ENCODE measurements at places on chromosomes 16 and 17. TPM values are rescaled to one million over a fixed set of nuclear protein-coding genes. Genes with fewer than 3 reads are reported as not detected.

DNA sequence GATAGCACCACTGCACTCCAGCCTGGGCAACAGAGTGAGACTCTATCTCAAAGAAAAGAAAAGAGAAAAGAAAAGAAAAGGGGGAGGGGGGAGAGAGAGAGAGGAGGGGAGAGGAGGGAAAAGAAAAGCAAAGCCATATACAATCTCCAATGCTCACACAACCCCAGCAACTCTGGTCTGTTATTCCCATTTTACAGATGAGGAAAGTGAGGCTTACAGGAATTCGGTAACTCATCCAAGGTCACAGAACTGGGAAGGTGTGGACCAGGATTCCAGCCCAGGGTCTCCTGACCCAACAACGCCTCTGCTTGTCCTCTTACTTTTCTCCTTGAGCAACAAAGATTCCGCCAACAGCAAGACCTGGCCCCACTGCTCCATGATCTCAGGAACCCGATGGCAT is 13.0 kb downstream of the PLA2G10 start:
- H3K27ac ChIP-seq: no peak overlapping the region
- no peak overlapping the region for H3K4me3 ChIP-seq
- H3K36me3 ChIP-seq: no peaks in the 10 kb centered on the region
- DNase-seq: no peak

GRCh38 chr17:14201021-14201987 is 35.4 kb downstream of the CDRT15 start:
- no peak for DNase-seq
- H3K4me1 ChIP-seq: peaks cover 31% of the 10 kb centered on the region
- no peaks in the 10 kb centered on the region for H3K27me3 ChIP-seq
- peak overlapping the region; percentile 43 for H3K27ac ChIP-seq
- H3K4me3 ChIP-seq: no peak overlapping the region
- peaks cover 7% of the 10 kb centered on the region for H3K36me3 ChIP-seq

DNA sequence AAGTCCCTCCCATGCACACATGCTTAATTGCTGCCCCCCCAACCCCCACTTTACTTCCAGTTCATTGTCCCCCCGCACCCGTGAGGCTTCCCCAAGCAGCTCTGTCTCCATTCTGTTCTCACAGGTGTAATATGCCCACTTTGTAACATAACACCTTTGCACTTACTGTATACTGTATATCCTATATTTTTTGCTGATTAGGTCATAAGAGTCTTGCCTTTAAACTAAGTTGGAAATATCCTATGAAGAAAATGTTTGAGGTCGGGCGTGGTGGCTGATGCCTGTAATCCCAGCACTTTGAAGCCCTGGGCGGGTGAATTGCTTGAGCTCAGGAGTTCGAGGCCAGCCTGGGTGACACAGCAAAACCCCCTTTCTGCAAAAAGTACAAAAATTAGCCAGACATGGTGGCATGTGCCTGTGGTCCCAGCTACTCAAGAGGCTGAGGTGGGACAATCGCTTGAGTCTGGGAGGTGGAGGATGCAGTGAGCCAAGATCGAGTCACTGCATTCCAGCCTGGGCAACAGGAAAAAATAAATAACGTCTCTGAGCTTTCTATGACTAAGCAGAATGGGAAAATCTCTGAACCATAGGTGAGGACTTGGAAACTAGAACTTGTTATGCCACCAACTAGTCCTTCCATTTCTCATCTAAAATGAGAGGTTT is 76.1 kb downstream of the TNRC6C start:
- no peaks in the 10 kb centered on the region for H3K27me3 ChIP-seq
- H3K4me1 ChIP-seq: peaks cover 19% of the 10 kb centered on the region
- peaks cover 13% of the 10 kb centered on the region for H3K36me3 ChIP-seq
- H3K4me3 ChIP-seq: no peak overlapping the region

DNA sequence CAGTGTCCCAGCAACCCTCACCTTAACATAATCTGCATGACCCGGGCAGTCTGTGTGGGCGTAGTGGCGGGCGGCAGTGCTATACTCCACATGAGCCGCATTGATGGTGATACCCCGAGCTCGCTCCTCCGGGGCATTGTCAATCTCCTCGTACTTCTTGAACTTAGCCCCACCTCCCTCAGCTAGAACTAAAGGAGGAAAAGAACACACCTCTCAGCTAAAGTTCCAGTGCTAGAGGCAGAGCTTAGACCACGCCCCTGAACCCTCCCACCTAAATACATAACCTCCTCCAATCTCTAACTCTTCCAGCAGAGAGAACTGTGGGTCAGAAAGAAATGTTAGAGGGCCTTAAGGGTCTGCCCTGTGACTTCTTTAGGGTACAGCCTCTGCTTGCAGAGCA is 855 bp downstream of the TUFM start:
- H3K4me1 ChIP-seq: peaks cover 19% of the 10 kb centered on the region
- no peaks in the 10 kb centered on the region for H3K27me3 ChIP-seq
- H3K36me3 ChIP-seq: peaks cover 44% of the 10 kb centered on the region
- peak overlapping the region; percentile 77 for H3K27ac ChIP-seq
- no peak for DNase-seq

The PPP1R27 gene
- total RNA-seq: 1.3 TPM

The CACNG5 gene
- total RNA-seq: not detected

The GPS2 gene
- 123 TPM for total RNA-seq

The OTOP3 gene
- 0.65 TPM for total RNA-seq
